ENCODE measurements at places on chromosomes 11 and 22.

GRCh38 chr11:34773826-34774225 is 142.4 kb downstream of the APIP start:
- no peak for DNase-seq

DNA sequence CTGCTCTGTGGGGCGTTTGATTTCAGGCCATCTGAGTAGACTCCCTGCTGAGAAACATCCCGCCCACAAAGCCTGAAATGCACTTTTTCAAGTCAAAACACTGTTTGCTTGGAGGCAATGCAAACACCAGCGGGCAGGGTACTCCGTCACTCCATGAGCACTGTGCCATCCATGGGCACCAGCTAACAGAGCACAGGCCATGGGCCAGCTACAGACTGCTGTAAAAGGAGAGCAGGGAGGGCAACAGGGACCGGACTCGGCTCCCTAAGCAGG is 16.6 kb upstream of the EFCAB6 start:
- no peak for DNase-seq

DNA sequence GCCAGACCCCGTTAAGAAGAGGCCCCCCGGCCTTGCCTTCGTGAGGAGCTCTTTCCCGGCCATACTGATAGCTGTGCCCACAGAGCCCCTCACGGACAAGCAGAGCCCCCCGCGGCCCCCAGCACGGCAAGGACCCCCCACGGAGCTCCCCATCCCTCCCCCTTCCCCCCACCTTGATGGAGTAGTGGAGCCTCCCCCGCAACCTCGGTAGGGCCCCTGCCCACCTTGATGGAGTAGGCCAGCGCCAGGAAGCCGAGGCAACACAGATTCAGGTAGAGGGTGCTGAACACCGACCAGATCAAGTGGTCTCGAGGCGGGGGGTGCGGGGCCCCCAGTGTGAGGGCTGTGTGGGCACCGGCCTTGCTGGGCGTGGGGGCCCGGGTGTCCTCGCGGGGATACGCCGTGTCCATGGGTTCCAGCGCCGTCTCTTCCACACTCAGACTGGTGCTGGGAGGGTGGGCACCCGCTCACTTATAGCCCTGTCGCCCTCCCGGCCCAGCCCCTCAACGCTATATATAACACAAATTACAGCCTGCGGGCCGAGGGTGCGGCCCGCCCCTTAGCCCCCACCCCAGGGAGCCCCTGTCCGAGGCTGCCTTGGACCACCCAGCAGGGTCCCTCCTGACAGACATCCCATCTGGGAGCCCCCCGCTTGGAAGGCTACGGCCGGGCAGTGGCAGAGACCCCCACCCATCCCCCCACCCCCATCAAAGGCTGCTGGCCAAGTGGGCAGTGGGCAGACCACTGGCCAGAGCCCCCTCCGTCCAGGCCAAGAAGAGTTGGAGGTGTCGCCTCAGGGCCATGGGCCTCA is at the start of gene IFITM5:
IFITM5 (minus strand) TSS at position 446 of the 811 bp plus-strand sequence; CDS start at position 410, 36 bp downstream.
- no peak for DNase-seq

- DNase-seq, result no peak
Observed at GRCh38 chr11:8228231-8228630, 35.4 kb downstream of the LMO1 start.
